ENCODE measurements at places on chromosomes 7 and 10. TPM values are rescaled to one million over a fixed set of nuclear protein-coding genes. Genes with fewer than 3 reads are reported as not detected.

Gene GPR26
- not detected for total RNA-seq

Gene ZNF727
- 1.8 TPM for total RNA-seq

Gene NRP1
- total RNA-seq = 159 TPM

Gene GIMAP7
- 22.2 TPM for total RNA-seq

Gene REEP3
- 14.0 TPM for total RNA-seq

Gene MRLN
- total RNA-seq = not detected

Gene LBX1
- total RNA-seq = not detected

Gene DLG5
- 8.8 TPM for total RNA-seq

Gene PI4K2A
- total RNA-seq = 9.9 TPM

Gene TAS2R5
- 0.27 TPM for total RNA-seq

Gene MKX
- total RNA-seq = not detected

Gene TRPV5
- not detected for total RNA-seq

Gene STOX1
- 0.38 TPM for total RNA-seq

Gene CCDC172
- not detected for total RNA-seq
